ENCODE measurements at places on chromosomes 4 and X.

DNA sequence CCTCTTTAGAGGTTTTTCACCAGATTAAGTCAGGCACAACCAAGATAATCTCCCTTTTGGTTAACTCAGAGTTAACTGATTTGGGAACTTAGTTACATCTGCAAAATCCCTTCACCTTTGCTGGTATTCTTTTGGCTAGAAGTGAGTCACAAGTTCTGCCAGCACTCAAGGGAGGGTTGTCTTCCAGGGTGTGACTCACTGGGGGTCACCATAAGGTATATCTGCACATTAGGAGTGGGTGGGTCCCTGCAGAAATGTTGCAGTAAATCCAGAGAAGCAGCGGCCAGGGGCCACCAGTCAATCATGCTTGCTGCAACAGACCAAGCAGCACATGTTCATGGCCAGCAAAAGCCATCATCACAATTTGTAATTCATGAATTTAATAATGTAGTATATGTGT is 59.8 kb upstream of the MAML3 start:
- no peak for DNase-seq

- no peak for DNase-seq
Observed at GRCh38 chrX:143788265-143788664, 67.7 kb upstream of the SPANXN2 start.

- DNase-seq: no peak
Observed at GRCh38 chrX:136395271-136395670, 92.5 kb upstream of the BRS3 start.

DNA sequence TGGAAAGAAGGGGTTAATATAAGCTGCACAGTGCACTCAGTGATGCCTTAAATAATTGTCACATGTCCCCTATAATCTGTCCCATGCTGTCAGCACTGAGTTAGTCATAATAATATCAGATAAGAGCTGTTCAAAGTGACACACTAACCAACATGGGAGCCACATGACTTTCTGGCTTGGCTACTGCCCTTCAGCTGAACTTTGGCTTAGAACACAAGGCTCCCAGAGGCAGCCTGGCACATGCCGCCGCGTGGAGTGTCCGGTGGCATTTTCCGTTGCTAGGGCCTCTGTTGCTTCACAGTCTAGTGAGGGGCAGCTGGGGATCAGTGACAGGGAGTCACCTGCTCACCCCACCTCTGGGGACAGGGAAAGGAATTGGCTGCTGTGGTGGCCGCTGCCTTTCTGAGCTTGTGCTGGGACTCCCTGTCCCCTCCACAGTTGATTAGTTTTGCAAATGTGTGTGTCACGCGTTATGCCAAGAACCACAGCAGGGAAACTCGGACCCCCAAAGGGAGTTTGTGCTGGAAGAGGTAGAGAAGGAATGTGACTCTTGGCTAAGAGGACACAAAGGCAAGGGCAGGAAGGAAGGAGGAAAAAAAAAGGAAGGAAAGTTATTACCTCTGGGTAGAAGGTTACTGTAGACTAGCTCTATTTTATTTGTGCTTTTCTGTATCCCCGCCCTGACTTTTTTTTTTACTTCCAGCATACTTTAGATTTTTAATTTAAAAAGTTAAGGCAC is 41.1 kb upstream of the PPARGC1A start:
- DNase-seq: no peak

- DNase-seq: no peak
Observed at GRCh38 chrX:78333521-78333920, 6.1 kb upstream of the CYSLTR1 start.

DNA sequence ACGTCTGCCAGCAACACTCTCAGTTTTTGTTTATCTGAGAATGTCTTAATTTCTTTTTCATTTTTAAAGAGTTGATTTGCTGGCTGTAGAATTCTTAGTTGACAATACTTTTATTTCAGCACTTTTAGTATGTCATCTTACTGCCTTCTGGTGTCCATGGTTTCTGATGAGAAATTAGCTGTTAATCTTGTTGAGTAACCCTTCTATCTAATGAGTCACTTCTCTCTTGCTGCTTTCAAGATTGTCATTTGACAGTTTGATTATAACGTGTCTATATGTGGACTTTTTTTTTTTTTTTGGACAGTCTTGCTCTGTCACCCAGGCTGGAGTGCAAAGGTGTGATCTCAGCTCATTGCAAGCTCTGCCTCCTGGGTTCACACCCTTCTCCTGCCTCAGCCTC is 24.0 kb upstream of the TMEM255A start:
- DNase-seq: no peak

GRCh38 chr4:39363773-39364393 is 2.3 kb downstream of the RFC1 start:
- DNase-seq: no peak

GRCh38 chrX:108020631-108021030 is 24.2 kb upstream of the VSIG1 start:
- no peak for DNase-seq

GRCh38 chr4:88659890-88660208 is 37.8 kb downstream of the NAP1L5 start:
- DNase-seq: no peak

GRCh38 chr4:145626623-145626982 is 7.4 kb downstream of the MMAA start:
- DNase-seq: no peak

DNA sequence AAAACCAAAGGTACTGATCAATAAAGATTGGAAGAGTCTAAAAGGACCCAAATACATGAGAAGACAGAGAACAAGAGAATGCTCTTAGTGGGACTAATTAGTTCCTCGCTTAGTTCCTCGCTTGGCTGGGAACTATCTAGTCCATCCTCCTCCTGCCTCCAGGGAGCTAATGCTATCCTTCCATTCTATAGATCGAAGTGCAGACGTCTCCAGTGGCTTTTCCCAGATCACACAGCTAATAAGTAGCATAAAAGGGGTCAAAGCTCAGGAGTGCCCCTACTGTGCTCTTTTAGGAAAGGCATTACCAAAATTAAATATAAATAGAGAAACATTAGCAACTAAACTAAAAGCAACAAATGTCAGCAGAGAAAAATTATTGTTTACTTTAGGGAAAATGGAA is 42.3 kb upstream of the PPARGC1A start:
- DNase-seq: no peak

DNA sequence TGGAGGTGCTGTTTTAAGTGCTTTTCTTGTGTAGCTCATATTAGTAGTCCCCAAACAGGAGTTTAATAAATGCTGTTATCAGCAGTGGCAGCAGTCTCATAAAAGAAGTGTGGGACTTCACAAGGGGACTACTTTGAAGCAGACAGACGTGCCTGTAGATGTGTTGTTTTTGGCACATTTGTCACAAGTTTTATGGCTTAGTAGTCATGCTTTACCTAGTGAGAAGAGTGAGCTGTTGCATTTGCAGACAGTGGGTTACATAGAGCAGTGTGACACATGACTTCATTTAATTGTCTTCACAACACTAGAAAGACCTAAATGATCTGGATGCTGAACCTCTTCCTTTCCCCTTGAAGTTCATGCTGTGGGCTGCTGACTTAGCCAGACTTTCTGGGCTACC is 149.5 kb upstream of the MBNL3 start:
- no peak for DNase-seq

- DNase-seq: no peak
Observed at GRCh38 chr4:42398171-42398870, 1.0 kb downstream of the SHISA3 start.

GRCh38 chrX:83829874-83830273 is 31.1 kb upstream of the CYLC1 start:
- DNase-seq: no peak

GRCh38 chr4:181670506-181670905 is 572.7 kb upstream of the TENM3 start:
- DNase-seq: no peak

GRCh38 chrX:97898798-97899197 is 1015.1 kb downstream of the RPA4 start:
- DNase-seq: no peak

- DNase-seq: no peak
Observed at GRCh38 chr4:104912518-104912917, 234.2 kb upstream of the TET2 start.

- DNase-seq: no peak
Observed at GRCh38 chr4:17336986-17337385, 174.9 kb downstream of the QDPR start.

- DNase-seq: no peak
Observed at GRCh38 chr4:10354746-10355145, 102.5 kb downstream of the ZNF518B start.

- no peak for DNase-seq
Observed at GRCh38 chrX:129649268-129650182, 5.2 kb downstream of the APLN start.

- DNase-seq: no peak
Observed at GRCh38 chr4:3498901-3499510, 33.2 kb downstream of the LRPAP1 start.

GRCh38 chrX:134373736-134374135 is 86.2 kb upstream of the HPRT1 start:
- no peak for DNase-seq

DNA sequence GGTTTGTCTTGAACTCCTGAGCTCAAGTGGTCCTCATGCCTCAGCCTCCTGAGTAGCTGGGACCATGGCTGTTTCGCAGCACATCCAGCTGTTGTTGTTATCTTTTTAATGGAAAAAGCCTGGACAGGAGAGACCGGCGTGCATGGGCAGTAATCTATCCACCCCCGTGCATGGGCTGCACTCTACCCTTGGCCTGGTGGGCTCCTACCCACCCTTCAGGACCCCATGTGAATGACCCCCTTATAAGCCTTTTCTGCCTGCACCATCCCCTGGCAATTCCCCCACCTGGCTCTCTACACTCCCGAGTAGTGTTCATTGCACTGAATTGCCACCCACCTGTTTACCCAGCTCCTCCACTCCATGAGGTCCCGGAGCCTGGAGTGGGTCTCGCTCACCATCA is 18.9 kb upstream of the HTRA3 start:
- DNase-seq: no peak

- DNase-seq: no peak
Observed at GRCh38 chr4:89439533-89439932, 131.9 kb upstream of the GPRIN3 start.

- no peak for DNase-seq
Observed at GRCh38 chr4:138992676-138993075, 22.9 kb upstream of the NOCT start.

- DNase-seq: no peak
Observed at GRCh38 chr4:3352941-3353594, 60.2 kb downstream of the RGS12 start.

DNA sequence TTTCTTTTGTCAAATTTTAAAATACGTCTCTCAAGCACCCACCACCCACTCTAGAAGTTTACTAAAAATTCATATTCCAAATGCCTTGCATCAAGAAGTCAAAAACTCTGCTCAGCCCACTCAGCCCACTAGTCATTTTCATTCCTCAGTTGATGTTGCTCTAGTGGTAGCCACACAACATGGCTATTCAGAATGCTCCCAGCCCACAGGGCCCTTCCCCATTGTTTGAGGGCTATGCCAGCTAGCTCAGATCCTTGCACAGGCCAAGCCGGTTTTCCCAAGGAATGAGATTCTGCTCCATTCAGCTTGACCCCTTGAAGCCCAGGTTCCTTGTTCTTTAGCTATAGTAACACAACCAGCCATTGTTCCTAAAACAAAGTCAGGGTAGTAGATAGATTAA is 297.5 kb upstream of the RASGEF1B start:
- no peak for DNase-seq

DNA sequence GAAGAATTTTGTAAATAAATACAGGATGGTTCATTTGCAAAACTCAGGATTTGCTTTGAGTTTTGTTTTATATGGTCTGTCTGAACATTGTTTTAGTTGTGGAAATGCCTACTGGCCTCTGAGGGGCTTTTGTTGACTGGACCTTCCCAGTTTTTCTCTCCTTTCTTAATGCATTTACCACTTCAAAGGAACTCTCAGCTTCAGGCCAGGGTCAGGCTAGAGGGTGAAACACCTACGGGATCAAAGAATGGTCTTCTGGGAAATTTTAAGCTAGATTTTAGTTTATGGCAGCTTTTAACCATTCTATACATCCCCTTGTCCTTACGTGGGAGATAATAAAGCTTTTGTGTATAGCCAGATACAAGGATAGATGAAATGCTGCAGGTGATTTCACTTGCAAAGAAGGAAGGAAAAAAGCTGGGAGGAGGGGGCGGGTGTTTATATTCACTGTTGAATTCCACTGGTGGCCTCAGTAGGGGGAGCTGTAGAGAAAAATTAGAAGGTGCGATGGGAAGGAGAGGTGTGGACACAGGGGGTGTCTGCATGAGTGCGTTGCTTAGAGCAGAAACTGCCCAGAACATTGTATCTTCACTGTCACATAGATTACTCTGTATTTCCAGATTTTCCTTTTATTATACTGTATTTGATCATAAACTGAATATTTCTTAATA is 151.8 kb downstream of the TSPAN5 start:
- DNase-seq: no peak

DNA sequence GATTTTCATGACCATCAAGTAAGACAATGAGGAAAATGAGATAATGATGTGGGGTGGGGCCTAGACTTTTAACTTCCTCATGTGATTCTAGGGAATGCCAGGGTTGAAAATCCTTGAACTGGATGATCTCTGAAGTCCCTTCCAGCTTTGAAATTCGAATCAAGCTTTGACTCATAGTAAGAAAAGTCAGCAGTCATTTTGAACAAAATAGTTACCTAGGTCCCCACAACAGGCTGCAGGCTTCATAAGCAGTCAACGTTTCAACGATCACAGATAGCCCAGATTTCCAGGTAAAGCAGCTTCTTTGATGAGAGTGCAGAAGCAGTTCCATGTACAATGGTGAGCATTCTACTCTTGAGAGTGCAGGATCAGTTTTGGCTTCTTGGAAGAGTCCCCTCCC is 93.7 kb downstream of the GRIA3 start:
- DNase-seq: no peak

- no peak for DNase-seq
Observed at GRCh38 chr4:109119852-109120251, 182.6 kb downstream of the COL25A1 start.

DNA sequence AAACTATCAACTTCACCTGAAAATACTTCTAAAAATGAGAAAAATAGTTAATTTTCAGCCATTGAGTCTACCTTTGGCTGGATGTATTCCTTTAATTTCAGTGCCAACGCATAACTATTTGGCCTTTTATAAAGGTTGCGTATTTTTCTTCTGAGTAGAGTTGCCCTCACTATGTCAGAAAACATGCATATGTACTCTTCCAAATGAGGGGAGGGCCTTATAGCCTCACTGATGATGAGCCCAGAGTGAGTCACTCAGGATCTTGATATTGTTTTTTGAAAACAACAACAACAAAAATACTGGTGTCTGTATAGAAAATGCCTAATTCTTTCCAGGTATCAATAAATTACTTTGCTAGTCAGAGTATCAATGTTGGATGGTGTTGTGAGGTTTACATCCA is 349.3 kb downstream of the FBXO8 start:
- no peak for DNase-seq

DNA sequence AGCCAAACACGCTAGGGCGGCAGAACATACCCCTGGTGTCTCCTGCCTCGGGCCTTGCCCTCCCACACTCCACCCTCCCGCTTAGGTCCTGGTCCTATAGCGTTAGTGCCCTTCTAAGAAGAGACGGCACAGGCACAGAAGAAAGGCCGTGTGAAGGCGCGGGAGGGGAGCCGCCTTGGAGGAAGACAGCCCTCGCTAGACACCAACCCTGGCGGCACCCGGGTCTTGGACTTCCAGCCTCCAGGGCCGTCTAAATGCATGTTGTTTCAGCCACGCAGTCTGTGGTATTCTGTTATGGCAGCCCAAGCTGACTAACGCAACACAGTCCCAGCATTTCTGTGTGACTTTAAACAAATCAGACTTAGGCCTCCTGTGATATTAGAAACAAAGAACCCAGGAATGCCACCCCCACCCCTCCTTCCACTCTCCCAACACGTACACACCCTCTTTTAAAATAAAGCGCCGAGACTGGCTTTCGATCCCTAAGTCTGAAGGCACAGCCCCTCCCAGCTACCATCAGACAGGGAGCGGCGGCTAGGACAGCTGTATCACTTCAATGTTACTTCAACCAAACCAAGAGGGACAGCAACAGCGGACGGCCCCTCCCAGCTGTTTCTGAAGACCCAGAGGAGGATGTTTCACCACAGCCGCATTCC is 128.0 kb downstream of the AFAP1 start:
- no peak for DNase-seq
